Stimulated activated CD4-positive, alpha-beta T cell treated with anti-CD3 and anti-CD28 coated beads, TNF-alpha, amount 100 ng/mL, for 24 hours (primary cell): ENCODE measurements at places on chromosomes 13 and 19.

- DNase-seq = no peak
These were observed 103.6 kb upstream of the MYCBP2 start for GRCh38 chr13:77430377-77430951.

DNA sequence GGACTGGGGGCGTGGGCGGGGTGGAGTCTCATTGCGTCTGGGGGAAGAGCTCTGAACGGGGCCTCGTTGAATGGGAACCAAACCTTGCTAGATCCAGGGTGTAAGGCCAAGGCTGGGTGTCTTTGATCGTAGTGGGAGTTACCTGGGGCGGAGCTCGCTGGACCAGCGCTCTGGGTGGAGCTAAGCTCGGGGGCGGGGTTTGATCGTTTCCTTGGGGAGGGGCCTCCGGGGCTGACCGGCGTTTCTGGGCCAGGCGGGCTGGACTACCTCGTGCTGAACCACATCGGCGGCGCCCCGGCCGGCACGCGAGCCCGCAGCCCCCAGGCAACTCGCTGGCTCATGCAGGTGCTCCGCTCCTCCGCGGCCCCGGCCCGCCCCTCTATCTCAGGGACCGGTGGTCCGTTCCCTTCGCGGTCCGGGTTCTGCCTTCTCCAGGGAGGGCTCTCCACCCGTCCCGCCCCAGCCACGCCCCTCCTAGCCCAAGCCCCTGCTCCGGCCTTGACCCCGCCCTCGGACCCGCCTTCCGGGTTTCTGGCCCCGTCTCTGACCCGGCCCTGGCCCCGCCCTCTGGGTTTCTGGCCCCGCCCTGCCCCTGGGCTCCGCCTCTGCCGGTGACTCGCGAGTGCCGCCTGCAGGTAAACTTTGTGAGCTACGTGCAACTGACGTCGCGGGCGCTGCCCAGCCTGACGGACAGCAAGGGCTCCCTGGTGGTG is 3.3 kb upstream of the RPL36 start:
- DNase-seq = peak; percentile 100

GRCh38 chr13:113203507-113204377 is 4.7 kb downstream of the PCID2 start:
- DNase-seq = no peak

GRCh38 chr13:42652642-42653415 is 78.9 kb downstream of the TNFSF11 start:
- DNase-seq = no peak

DNA sequence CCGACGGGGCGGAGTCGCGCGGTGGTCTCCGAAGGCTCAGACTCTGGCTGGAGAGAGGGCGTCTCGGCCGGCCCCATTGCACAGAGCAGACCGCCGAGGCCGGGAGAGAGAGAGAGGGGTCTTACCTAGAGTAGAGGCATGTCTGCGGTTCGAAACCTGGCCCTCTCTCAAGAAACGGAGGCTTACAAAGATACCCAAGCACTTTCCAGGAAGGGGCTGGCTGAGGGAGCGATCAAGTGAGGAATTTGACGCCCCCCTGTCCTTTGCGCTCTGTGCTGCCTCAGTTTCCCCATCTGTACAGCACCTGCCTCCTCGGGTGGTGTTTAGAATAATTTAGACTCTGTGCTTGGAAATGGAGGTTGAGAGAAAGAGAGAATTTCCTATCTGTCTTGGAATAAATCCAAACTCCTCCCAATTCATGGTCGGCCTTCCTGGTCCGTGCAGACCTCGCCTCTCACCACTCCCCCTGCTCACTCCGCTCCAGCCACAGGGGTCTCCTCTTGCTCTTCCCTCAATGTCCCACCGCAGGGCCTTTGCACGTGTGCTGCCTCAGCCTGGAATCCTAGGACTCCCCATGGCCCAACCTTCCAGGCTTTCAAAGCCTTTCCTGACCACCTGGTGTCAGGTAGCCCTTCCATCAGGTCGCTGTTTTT is 658 bp upstream of the ISOC2 start:
- no peak for DNase-seq

GRCh38 chr19:2546128-2547032 is 70.5 kb downstream of the GADD45B start:
- DNase-seq = no peak

DNA sequence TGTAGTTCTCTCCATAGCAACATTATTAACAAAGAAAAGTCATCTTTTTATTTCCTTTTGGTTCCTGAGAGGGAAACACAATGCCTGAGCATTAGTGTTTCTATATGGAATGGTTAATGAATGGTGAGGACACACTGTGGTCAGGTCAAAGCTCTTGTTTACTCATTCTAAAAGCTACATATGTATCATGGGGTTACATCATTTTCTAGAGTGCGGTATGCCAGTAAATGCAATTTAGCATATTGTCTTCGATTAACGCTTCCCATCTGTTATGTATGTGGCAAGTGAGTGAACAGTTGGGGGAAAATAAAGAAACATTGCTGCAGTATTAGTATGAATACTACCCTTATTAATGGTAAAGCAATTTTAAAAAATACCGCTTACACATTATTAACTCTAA is 1152.2 kb upstream of the SPRY2 start:
- DNase-seq = no peak

DNA sequence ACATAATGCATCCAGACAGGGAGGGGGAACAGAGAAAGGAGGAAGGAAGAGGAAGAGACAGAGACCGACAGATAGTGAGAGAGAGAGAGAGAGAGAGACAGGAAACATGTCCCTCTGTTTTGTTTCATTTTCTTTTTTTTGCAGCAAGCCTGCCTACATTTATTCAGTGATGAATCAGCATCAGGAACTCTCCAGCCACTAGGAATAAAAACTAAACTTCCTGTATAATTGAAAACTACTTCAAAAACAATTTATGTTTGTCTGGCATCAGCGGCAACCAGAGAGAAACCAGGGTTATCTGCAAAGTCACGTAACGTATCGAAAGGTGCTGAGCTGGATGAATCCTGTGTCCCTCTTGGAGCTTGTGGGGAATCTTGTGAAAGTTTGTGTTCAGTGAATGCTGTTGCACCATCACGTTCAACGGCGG is 148.6 kb upstream of the SOX21 start:
- DNase-seq = no peak

GRCh38 chr13:19961489-19961888 is 3.0 kb downstream of the ZMYM2 start:
- DNase-seq = no peak

- DNase-seq = no peak
These were observed 1714.4 kb downstream of the OLFM4 start for GRCh38 chr13:54742984-54743383.

DNA sequence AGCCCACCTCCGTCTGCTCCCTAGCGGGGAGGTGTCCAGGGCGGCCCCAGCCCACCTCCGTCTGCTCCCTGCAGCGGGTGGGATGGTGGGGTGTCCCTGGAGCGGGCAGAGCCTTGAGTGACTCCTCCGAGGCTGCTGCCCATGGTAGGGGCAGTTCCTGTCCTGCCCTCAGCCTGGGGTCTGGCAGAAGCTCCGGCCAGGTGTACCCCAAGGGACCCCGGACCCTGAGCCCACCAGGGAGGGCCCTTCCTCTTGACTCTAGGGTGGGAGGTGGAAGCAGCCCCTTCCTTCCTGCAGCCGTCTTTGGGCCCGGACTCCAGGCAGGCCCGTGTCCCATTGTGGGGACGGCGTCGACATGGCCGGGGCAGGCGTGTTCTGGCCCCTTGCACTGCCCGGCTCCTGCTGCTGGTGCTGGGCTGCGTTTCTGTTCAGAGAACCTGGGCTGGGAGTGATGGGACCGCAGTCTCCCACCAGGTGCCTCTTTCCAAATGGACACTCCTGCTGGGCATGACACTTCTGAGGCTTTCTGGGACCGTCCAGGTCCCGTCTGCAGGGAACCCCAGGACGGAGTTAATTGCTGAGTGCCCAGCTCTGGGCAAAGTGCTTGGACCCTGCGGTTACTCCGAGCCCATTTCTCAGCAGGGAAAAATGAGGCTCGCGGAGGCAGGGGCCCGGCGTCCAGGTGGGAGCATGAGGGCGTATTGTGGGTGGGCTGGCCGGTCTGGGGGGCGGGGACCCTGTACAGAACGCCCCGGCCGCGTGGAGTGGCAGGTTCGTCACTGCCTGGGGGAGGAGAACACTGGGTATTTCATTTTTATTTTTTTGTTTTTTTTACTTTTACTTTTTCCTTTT is 19.8 kb downstream of the ARID3A start:
- DNase-seq = no peak

- DNase-seq = no peak
These were observed 207.8 kb downstream of the RFC3 start for GRCh38 chr13:34025746-34026145.

DNA sequence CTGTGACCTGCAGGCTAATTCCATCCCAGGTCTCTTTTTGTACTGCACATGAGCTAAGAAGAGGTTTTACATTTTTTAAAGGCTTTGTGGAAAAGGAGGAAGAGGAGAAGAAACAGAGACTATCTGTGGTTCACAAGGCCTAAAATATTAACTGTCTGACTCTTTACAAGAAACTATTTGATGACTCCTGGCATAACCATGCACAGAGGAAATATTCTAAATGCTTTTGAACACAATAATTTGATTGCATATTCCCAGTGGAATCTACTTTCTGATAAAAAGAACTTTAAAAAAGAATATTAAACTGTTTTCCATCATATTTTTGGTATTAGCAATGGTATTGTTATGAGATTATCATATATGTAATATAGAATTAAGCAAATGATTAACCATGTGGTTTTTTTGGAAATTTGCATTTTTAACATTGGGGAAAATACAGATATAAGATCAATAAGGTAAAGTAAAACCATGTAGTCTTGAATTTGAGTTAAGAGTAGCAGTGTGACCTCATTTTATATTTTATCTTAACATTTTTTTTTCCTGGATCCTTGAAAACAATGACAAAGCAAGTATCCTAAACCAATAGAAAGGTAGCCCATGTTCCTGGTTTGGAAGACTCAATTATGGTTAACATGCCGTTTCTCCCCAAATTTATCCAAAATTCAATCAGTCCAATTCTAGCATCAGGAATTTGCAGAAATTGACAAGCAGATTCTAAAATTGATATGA is 251.0 kb downstream of the UQCRFS1 start:
- no peak for DNase-seq

DNA sequence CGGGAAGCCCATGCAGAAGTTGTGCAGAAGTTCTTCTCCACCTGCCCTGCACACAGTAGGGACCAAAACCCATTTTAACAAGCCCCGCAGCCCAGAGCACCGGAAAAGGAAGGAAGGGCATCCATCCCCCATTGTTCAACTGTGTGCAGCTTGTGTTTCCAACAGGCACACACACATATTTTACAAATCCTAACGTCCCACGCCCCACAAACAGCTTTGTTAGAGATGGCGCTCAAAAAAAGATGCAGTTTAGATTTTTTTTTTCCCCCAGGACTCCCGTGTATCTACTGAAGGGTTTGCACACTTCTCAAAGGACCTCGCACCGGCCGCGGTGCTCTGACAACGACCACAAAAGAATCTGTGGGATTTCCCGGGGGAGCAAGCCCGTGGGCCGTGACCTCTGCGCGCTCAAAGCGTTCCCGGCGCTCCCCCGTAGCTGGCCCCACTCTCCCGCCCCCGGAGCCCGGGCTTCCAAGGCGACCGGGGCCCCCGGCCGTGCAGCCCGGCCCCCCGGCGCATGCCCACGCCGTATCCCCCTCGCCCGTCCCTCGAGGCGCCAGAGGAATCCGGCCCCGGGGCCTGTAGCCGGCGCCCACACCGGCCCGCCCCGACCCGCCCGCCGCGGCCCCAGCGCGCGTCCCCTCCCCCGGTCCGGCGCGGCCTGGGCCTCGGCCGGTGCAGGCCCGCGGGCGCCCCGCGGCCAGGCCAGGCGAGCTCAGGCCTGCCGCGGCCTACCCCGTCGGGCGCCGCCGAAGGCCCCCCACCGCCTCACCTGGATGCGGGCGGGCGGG is 523 bp downstream of the ELAVL1 start:
- DNase-seq = no peak

DNA sequence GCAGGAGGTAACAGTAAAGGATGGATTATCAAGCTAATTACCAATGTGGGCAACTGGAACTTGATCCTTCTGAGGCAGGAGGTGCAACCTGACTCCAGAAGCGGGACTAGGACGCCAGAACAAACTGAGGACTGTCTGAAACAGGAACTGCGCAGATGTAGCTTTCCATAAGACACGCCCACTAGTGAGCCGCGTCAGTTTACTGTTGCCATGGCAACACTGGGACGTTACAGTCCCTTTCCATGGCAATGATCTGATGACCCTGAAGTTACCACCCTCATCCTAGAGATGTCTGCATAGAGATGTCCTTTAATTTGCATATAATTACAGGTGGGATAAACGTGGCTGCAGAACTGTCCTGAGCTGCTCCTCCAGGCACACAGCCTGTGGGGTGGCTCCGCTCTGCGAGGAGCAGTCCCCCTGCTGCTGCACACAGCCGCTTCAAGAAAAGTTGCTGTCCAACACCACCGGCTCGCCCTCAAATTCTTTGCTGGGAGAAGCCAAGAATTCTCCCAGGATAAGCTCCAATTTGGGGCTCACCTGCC is 816.6 kb downstream of the UQCRFS1 start:
- DNase-seq = no peak

DNA sequence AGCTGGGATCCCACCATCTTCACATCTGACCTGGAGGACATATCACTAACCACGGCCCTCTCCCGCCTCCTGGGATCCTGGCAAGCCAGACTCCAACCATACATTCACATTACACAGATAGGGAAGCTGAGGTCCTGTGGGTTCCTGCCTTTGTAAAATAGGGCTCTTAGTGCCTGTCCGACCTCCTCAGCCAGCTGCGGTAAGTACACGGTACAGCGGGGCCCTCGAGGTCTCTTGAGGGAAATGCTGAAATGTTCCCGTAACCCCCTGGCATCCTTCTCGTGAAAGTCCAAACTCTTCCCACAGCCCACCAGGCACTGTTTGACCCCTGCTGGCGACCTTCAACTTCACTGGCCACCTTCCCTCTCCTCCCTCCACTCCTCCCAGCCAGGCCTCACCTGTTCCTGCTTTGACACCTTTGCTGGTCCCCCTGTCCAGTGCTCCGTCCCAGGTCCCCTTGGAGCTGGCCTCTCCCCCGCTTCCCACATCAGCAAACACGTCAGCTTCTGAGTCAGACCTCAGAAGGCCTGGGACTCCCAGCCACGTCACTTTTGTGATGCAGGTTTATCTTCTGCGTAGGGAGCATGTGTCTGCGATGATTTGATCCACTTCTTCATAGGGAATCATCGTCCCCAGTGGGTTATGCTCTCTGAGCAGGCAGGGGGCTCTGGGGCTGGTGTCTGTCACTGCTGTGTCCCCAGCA is 8.8 kb upstream of the GNG7 start:
- no peak for DNase-seq

GRCh38 chr13:28751175-28751960 is 32.6 kb upstream of the SLC46A3 start:
- no peak for DNase-seq

DNA sequence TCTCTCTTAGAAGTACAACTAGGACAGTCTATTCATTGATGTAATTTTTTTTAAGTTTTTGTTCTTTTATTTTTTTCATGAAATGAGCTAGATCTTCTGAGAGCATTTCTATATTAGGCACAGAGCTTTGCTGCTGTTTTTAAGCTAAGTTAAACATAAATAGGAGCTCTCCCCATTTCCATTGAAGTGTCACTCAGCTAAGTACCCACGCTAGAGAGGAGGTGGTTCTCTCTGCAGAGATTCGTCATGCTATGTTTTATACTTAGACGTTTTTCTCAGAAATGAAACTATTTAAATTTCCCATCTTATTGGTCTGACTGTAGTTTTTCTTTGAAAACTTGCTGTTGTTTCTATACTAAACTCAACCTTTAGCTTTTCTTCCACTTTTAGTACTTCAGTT is 271.5 kb downstream of the PCDH9 start:
- no peak for DNase-seq

GRCh38 chr19:2240881-2241760 is 4.5 kb downstream of the SF3A2 start:
- no peak for DNase-seq

- DNase-seq = no peak
These were observed 64.6 kb downstream of the CCNE1 start for GRCh38 chr19:29876414-29876813.
